ENCODE measurements at places on chromosomes 3 and 15.

- DNase-seq: no peak
Measured at GRCh38 chr15:69224383-69224782, 63.9 kb downstream of the GLCE start.

DNA sequence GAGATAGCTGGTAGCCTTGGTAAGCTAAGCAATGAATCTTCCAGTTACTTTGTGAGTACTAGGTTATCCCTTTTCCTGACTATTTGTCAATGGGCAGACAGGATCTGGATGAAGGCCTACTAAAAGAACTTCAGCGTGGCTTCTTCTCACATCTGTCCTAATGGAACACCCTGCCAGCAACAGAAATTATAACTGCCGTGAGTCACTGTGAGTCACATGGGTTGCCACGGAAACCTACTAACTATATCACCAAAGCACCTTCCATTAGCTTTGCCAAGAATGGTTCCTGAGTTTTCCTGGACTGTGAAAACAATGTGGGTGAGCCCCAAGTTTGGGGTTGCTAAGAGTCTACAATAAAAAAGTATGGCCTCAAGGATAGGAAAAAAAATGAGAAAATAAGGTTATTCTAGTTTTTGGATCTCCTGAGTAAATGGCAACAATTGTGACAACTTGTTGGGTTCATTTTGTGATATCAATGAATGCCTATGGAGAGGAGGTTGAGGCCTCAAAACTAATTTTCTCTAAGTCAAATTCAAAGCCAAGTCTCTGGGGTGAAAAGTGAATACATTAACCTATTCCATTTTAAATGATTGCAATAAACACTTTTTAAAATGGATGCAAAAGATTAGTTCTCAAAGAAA, 195.1 kb upstream of the ICE2 start:
- no peak for DNase-seq

DNA sequence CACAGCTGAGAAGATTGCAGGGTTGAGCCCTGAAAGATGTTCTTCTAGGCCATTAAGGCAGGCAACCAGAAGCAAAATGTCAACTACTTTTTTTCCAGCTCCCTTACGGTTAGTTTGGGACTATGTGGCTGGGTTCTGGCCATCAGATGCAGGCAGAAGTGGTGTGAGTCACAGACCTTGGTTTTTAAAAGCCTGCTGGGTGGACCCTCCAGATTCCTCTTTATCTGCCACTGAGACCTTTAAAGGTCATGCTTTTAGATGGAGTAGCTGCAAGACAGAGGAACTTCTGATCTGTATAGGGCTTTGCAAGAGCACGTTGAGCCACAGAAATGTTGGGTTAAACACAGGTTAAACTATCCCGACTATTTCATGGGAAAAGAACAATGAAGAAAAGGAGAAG, 102.9 kb downstream of the CHST2 start:
- DNase-seq: no peak

DNA sequence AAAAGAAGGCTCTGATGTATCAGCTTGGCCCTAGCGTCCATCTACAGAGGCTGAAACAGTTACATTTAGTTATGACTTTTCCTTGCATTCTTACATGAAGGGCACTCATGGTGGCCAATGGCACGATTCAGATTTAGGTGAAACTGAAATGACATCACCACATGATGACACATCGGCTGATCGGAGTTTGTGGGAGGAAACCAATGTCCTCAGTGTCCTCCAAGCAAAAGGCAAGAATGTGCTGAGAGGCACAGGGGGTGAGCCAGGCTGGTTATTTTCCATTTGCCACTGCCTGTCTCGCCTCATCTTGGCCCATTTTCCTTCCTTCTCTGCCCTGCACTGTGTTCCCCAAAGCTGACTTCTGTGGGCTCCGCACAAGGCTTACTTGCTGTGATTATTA, 34.4 kb downstream of the TARS3 start:
- DNase-seq: no peak

DNA sequence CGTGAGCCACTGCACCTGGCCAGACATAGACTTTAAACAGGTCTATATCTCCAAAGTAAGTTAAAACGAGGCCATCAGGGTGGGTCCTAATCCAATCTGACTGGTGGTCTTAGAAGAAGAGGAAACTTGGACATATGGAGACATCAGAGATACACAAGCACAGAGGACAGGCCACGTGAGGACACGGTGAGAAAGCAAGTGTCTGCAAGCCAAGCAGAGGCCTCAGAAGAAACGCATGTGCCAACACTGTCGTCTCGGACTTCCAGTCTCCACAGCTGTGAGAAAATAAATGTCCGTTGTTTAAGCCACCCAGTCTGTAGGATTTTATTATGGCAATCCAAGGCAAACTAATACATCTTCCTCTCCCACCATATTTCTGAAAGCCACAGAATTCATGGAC, 43.9 kb downstream of the MRPL46 start:
- DNase-seq: no peak

DNA sequence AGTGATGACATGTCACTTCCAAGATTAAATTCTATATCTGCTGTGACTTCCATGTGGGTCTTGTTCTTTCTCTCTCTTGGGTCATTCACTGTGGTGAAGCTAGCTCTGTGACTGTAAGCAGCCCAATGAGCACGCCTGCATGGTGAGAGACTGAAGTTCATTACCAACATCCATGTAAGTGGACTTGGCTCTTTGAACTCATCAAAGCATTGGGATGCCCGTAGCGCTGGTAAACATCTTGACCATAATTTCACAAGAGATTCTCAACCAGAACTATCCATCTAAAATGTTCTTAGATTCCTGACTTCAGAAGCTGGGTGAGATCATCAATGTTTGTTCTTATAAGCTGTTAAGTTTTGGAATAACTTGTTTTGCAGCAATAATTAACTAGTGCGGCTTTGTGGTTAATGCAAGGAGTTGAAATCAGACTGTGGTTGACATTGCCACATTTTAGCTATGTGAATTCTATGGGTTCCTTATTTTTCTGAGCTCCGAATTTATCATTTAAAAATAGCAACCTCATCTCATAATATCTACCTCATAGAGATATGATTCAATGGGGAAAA, 31.6 kb upstream of the LRRC3B start:
- no peak for DNase-seq

DNA sequence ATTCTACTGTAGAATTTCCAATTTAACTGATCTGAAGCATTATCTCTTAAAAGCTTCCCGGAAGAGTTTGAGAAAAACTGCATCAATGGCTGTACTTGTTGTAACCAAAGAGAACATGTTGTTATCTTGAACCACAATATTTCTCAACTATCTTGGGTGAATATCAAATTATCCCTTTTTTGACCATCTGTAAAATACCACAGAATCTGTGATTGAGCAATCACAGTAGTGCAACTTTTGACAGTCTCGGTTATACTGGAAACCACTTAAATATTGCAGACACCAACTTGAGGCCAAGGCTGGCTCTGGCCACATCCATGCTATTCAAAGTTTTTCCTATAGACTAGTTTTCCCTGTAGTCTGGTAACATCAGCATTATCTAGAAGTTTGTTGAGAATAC, 842.8 kb upstream of the EPHA6 start:
- no peak for DNase-seq

DNA sequence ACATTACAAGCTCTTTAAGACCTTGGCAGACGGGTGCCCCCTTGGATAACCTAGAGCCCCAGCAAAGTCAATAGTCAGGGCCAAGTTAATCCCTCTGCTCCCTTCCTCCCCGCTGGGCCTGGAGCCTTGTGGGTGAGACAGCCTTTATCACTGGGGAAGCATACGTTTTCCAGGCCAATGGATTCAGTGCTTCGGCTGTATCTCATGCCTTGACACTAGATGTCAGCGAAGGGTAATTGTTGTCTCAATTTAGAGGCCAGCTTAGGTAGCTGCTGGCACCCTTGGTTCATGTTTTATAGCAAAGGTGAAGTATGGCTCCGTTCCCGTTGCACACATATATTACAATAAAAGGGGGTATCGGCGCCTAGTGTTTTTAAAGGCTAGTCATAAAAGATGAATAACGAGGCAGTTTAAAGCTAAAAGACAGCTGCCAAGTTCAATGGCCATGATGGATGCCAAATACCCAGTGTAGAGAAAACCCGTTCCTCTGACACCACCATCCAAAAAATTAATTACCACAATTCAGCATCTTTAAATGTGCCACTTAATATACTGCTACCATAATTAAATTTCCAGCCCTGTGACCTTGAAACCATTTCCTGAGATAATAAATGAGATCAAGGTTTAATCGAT, 52.3 kb upstream of the BNIP2 start:
- no peak for DNase-seq

GRCh38 chr3:59386165-59386564, 336.3 kb upstream of the CFAP20DC start:
- no peak for DNase-seq

GRCh38 chr15:79970181-79970580, 815 bp downstream of the BCL2A1 start:
- DNase-seq: no peak

GRCh38 chr3:138687236-138687635, 78.7 kb downstream of the FAIM start:
- no peak for DNase-seq

- DNase-seq: no peak
Measured at GRCh38 chr3:101954936-101955335, 105.6 kb downstream of the NFKBIZ start.

DNA sequence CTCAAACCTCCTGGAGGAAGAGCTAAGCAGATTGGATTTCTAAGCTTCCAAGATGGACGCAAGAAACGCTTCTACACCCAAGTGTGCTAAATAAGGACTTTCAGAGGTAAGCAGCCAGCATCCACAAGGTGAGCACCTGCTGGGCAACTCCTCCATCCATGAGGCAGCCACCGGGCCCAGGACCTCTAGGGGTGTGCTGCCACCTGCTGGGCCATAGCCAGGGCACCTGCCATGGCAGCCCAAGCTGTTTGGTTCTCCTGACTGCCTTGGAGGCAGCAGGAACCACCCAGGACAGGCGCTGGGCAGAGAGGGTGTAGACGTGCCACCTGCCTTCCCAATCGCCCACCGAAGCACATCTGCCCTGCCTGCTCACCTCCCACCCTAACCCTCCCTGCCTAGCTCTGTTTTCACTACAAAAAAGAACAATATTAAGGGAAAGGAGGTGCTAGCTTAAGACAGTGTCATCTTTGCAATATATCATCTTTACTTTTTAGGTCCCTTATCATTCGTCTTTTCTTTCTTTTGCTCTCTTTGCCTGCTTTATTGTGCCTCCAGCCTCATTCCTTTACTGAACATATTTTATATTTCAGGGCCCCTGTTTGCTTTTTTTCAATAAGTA, 12.9 kb downstream of the C15orf62 start:
- peak; percentile 69 for DNase-seq

DNA sequence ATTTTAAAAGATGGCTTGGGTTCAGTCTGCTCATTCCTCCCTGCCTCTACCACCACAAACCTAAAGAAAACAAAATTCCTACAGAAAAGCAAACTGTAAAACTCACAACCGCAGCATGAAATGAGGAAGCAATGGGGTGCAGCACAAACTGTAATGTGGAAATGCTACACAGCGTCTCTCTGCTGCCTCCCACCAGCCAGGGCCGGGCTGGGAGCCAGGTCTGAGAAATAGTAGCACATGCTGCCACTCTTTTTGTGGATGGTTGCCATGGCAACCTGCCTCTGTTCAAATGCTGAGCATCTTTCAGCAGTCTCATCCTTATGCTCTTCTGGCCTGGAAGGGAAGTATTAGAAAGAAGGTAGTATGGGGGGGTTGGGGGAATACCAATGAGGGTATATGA, 55.4 kb downstream of the EOMES start:
- peak; percentile 78 for DNase-seq

DNA sequence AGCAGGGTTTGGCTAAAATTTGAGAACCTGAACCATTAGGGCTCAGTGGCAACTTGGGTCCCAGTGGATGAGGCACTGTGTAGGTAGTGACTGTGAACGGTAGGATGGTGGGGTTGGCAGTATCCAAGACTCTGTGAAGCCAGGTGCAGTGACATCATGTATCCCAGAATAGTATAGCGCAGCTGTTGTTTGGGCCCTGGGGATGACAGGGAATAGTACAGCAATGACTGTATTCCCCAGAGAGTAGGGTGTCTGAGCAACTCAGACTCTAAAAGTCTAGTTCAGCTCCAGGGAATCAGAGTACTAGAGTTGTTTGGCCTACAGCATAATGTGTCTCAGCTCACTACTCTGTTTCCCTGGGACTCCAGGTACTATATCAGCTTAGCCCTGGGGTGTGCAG, 20.7 kb upstream of the PPP2R3A start:
- no peak for DNase-seq

GRCh38 chr3:54969652-54970051, 41.8 kb upstream of the LRTM1 start:
- no peak for DNase-seq

DNA sequence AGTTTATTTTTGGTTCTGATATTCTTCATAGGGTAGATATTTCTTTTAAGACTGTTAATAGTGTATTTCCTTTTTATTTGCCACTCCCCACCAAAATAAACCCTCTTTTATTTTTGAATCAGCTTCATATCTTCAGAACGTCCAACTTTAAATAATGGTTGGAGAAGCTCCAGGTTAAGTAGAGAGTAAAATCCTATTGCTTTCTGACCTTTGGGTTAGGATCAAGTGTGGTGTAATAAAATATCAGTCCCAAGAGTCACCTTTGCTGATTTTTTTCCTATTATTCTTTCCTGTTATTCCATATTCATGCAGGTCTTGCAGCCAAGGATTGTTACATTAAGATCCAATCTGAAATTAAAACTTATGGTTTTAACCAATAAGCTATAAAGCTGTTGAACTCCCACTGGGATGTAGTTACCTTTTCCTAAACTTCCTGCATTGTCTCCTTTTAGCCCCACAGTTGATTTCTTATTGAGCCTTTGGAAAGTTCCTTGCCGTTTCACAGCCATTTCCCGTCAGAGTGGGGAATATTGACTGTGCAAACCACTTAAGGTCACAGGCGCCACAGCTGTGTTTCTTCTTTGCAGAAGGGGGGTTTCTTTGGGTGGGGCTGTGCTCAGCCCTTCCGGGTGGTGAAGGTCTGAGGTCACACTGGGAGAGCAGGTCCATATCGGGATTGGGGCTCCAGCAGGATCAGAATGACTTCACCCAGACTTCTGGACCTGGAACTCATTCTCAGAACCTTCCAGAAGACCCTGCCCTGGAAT, 287.3 kb upstream of the CTDSPL start:
- no peak for DNase-seq

DNA sequence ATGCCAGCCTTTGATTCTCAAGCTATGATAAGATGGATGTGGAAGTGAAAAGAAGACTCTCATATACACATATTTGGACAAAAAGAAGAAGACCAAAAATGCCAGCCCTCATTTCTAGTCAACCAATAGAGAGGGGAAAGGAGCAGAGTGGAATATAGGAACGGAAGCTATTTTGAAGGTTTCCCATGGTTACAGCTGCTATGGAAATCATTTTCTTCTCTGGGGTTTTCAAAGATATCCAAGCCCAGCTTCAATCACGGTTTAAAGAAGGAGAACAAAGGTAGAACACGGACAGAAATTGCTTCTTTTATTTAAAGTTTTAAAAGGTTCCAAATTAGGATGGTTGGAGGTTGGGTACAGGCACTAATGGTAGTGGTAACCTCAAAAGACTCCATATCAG, 181.0 kb upstream of the PRICKLE2 start:
- DNase-seq: no peak

- no peak for DNase-seq
Measured at GRCh38 chr3:82824491-82824890, 1063.0 kb upstream of the GBE1 start.
